ENCODE measurements at places on chromosomes 13 and 19. TPM values are rescaled to one million over a fixed set of nuclear protein-coding genes. Genes with fewer than 3 reads are reported as not detected.

DNA sequence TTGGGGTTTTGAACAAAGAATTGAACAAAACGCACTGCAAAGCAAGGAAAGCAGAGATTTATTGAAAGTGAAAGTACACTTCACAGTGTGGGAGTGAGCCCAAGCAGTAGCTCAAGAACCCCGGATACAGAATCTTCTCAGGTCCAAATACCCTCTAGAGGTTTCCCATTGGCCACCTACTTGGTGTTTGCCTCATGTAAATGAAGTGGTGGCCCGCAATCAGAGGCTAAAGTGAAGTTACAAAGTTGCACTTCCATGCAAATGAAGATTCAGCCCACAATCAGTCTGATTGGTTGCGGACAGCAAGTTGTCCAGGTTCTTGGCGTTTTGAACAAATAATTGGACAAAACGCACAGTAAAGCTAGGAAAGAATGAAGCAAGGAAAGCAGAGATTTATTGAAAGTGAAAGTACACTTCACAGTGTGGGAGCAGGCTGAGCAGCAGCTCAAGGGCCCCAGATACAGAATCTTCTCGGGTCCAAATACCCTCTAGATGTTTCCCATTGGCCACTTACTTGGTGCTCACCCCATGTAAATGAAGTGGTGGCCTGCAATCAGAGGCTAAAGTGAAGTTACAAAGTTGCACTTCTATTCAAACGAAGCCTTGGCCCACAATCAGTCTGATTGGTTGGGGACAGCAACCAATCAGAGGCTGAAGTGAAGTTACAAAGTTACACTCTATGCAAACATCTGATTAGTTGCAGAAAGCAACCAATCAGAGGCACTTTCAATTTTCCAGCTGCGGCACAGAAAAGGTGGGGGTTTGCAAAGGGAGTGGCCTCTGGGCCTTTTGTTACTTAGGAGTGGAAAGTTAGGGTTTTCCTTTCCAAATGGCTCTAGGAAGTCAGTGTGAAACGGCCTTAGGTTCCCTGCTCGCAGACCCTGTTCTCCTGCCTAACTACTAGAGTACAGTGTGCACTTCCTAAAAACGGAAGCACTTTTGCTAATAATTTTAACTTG lies 4.8 kb upstream of the TM9SF2 start:
- peak; percentile 79 for DNase-seq

DNA sequence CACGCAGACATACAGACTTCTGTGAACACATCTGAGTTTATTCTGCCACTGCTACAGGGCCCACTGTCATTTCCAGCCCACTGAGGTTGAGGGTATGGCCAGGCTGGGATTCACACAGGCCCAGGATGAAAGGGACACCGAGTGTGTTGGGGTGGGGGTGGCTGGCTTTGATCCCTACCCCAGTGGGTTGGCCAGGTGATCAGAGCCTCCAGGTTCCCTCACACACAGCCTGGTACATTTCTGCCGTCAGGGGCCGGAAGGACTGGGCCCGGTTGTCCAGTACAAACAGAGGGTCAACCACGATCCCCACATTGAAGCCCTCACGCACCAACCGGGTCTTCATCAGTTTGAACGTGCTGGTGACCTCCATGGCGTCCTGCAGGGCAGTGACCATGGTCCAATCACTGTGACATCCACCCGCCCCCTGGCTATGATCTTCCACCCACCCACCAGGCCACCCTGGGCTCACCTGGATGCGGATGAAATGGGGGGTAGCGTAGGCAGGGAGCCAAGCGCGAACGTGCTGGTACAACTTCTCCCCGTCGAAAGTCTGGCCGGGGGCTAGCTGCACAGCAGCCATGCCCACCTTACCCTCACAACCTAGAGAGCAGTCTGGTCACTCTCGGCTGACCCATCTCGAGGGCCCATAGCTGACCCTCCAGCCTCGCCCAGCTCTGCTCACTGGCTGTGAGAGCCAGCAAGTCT lies 13.3 kb downstream of the SLC27A5 start:
- DNase-seq: no peak

PRTN3 gene
- 34.7 TPM for total RNA-seq

MRPL57 gene
- total RNA-seq: 29.4 TPM

GRCh38 chr13:110334841-110335490 lies 27.9 kb downstream of the COL4A2 start:
- no peak for DNase-seq

- DNase-seq: no peak
Measured at GRCh38 chr13:72412481-72412880, 314.9 kb downstream of the MZT1 start.

DNA sequence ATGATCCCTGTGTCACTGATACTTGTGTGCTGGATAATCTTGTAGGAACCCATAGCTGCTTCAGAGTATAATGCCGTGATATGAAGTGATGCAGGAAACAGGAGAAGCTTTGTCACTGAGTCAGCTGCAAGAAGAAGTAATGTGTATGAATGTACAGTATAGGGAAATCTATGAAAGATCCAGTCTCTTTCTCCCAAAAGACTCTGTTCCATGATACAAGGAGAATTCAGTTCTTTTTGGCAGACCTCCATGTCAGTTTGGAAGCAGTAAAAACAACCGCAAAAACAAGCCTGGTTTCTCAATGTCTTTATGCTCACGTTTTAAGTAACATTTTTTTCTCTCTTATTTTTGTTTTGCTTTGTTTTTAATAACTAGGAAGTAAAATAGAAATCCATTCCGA lies 33.9 kb downstream of the PCDH17 start:
- no peak for DNase-seq

SLC6A16 gene
- 0.54 TPM for total RNA-seq

DNA sequence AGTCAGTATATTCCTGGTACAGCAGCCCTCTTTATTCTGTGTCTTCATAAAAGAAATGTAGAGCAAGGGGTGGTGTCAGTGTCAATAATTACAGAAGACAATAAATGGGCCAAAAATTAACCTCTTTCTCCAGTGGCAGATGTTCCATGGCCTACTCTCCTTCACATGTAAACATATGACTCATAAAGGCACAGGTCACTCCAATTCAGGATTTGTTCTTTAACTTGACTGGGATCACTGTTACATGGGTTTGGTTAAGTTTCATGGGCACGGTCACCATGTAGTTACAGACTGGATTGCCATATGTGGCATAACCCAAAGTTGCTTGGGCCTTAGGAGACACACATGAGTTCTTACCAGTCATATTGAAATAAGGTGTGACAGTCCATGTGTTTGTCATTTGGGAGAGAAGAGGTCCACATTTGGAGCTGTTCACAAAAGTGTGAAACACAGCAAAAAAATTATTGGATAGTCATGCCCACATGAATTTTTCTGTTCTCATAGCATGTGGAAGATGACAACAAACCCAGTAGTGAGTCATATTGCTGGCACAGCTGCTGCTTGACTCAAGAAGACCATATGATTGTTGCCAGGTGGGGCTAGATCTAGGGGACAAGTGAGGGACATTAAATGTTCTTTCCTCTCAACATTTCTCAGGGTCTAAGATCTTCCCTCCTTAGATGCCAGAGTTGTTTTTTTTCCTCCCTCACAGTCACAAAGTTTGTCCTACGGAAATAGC lies 68.1 kb upstream of the HTR2A start:
- no peak for DNase-seq

- DNase-seq: no peak
Measured at GRCh38 chr19:19407633-19407930, 2.1 kb downstream of the GATAD2A start.

DNA sequence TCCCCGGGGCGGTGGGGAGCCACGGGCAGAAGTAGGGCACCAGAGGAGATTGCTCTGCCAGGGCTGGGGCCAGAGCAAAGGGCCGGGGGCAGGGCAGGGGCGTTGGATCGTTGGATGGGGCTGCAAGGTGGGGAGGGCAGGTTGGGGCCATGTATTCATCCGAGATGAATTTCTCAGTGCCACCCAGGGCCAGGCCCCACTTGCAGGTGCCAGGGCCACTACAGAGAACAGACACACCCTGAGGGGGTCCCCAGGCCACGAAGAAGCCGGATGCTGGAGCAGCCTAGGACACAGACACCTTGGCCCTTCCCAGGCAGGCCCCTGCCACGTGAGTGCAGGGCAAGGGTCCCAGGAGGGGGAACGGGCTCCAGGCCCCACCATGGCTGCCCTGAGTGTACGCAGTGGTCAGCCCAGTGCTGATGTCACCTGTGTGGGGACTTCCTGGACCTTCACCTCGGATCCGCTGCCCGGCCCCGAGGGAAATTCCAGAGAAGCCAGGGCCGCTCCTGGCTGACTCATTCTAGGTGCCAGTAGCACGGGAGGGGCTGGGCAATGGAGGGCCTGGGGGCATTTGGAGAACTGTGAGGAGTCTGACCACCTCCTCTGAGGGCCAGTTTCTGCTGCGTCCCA lies 9.6 kb upstream of the SBNO2 start:
- DNase-seq: no peak

- no peak for DNase-seq
Measured at GRCh38 chr13:48761256-48761655, 107.5 kb downstream of the CYSLTR2 start.

PPP6R1 gene
- total RNA-seq: 307 TPM

DNA sequence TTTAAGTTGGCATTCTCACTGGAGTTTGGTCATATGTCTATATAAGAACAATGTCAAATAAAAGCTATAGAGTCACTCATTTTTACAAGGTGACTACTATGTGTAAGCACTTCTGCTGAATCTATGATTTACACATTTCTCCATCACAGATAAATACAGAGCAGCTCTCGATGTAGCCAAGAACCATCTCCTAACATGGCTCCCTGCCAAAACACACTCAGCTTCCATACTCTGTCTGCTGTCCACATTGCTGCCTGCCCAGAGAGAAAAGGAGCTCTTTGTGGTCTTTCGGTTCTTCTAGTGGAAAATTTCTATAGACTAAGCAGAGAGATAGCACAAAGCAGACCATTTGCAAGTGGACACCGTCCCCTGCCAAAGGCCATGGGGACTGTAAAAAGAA lies 190.9 kb upstream of the KLF12 start:
- DNase-seq: no peak

DNA sequence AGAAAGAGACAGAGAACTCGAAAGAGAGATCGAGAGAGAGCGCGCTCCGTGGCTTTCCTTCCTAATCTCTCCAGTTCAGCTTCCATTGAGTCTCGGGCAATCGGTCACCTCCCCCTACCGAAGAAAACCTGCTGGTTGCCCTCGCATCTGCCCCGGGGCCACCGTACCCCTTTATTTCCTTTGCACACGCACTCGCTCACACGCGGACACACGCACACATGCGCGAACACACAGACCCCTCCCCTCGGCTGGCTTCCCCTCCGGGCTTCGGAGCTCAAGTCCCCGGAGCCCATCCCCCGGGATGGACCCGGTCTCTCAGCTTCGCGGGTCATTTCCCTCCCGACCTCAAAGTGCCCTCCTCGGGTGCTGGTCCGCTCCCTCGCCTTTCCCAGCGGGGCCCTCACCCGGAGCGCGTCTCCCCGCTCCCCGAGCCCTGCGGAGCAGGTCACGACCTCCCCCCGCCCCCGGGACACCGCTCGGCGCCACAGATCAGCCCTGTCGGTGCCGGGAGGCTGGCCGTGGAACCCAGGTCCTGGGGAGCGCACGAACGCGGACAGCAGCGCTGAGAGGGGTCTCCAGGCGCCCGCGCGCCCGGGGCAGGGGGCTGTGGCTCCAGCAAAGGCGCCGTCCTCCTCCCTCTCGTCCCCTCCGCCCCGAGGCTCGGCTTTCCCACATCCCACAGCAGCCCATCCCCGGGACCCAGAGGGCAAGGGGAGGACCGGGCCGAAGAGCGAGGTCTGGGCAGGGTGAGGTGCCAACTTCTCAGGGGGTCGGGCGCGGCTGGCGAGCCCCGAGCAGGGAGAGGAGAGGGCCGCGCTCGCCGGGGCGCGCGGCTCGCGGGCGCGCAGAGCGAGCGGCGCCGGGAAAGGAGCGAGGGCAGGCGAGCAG lies 1.8 kb downstream of the DACH1 start:
- DNase-seq: peak; percentile 79

- DNase-seq: no peak
Measured at GRCh38 chr13:102598061-102598460, 1.3 kb downstream of the TPP2 start.

DNA sequence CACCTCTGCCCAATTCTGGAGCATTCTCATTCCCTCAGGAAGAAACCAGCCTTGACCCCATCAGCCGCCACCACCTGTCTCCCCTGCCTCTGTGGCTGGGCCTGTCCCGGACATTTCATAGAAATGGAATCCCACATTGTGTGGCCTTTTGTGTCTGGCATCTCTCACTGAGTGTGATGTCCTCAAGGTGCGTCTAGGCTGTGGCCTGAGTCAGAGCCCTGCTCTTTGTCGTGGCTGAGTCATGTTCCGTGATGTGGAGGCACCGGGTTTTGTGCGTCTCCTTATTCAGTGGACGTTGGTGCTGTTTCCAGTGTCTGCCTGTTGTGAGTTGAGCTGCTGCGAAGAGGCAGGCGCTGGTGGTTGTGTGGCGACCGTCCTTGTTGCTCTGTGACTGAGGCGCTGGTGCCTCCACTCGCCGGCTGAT lies 3.5 kb downstream of the FZR1 start:
- DNase-seq: no peak

Data from hematopoietic multipotent progenitor cell (in vitro differentiated cells).